ENCODE measurements at places on chromosomes 4 and X.

DNA sequence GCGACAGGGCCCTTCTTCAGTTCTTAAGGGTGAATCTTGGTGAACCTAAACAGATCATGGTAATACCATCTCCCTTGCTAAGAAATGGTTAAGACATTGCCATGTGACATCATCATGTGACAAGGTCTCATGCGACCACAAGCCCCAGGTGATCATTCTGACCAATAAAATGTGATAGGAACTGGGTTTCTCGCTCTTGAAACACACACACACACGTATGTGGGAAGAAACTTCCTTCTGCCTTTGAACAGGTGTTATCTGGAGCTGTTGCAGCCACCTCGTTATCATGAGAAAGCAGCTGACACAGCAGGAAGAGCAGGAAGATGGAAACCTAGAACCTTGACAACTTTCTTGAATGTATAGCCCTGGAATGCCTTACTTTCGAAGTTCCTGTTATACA is 10.2 kb downstream of the SOD3 start:
- DNase-seq, result no peak

DNA sequence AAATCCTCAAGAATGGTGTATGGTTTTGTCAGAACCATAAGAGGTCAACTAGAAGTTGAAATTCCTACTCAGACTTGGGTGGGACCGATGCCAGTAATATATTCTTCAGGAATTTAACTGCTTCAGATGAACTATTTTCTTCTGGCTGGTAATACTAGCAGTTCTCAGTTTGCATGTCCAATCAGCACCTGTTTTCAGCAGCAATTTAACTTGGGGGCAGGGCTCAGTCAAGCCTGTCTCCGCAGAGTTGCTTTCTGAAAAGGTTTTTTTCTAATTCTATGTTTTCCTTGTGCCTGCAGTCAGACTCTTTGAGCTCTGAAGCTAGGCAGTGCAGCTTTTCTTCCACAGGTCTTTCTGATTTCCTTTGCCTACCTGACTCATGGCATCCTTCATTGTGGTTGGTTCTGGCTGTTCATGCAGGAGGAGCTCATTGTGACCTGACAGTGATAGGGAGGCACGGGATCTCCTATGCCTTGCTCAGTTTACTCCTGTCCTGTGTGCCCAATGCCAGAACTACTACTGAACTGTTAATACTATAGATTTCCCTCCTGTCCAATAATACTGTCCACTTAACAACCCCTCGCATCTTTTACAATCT is 17.3 kb upstream of the FMR1 start:
- no peak for DNase-seq

DNA sequence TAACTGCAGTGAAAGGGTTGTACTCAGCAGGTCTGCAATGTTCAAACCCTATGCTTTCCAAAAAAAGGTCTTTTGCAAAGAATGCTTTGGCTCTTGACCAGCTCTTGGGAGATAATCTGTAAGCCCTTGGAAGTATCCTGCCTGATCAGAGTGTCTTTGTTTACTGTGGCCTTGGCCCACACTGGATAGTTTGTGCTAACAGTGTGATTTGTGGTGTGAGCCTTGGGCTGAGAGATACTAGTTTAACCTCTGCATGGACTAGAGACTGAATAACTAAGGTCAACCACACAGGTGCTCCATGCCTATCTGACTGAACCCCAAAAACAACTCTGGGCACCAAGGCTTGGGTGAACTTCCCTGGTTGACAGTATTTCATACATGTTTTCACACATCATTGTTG is 3.6 kb upstream of the MAGED1 start:
- DNase-seq, result no peak

- DNase-seq, result no peak
Measured at GRCh38 chr4:75557696-75558095, 1.8 kb downstream of the ODAPH start.

- DNase-seq, result no peak
Measured at GRCh38 chrX:3443184-3443583, 96.7 kb upstream of the MXRA5 start.
